Activated CD8-positive, alpha-beta T cell treated with anti-CD3 and anti-CD28 coated beads for 36 hours (primary cell): ENCODE measurements at places on chromosomes 3 and 15. TPM values are rescaled to one million over a fixed set of nuclear protein-coding genes. Genes with fewer than 3 reads are reported as not detected.

- no peaks in the 10 kb centered on the region for H3K4me1 ChIP-seq
- H3K36me3 ChIP-seq, result no peaks in the 10 kb centered on the region
- no peak for DNase-seq
These were observed 36.5 kb downstream of the IGF2BP2 start for GRCh38 chr3:185788292-185788691.

DNA sequence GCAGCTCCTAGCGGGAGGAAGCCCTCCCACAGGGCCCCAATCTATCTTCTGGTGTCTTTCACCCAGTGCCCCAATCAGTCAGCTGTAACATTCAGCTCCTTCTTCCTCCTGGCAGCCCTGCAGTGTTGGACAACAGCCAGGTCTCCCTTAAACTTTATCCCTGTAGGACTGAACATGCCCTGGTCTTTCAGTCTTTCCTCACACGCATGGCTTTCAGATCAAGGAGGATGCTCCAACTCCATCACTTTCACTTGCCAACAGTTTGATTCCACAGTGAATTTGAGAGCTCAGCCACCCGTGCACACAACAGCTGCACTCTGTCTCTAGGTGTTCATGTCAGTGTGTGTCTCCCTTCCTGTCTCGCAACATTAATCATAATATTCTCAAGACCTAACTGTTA, 28.5 kb upstream of the LRRC34 start:
- H3K27ac ChIP-seq, result no peak overlapping the region
- H3K27me3 ChIP-seq, result peaks cover 7% of the 10 kb centered on the region
- no peak for DNase-seq
- no peaks in the 10 kb centered on the region for H3K4me1 ChIP-seq
- no peaks in the 10 kb centered on the region for H3K36me3 ChIP-seq

Gene CCR3
- total RNA-seq, result not detected

GRCh38 chr3:183158551-183159006, 4.0 kb downstream of the LAMP3 start:
- peak; percentile 74 for DNase-seq
- H3K36me3 ChIP-seq, result peaks cover 14% of the 10 kb centered on the region
- H3K4me3 ChIP-seq, result no peak overlapping the region

DNA sequence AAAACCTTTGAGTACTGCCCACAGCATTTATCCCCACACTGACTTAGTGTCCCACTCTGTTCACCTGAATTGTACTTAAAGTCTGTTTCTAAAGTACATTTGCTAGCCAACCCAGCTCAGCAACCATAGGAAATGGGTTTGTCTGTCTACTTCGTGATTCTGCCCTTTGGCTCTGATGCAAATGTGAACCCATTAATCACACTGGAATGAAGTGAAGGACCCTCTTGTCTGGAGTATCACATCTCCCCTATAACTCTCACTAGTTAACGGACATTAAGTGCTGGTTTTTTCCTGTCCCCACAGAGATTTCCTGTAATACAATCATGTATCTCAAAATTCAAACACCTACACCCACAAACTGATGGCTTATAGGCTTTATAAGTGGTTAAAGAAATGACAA, 20.5 kb downstream of the EID1 start:
- H3K27ac ChIP-seq, result no peak overlapping the region
- peaks cover 20% of the 10 kb centered on the region for H3K4me1 ChIP-seq
- H3K4me3 ChIP-seq, result peak overlapping the region; percentile 11
- H3K36me3 ChIP-seq, result no peaks in the 10 kb centered on the region
- peaks cover 24% of the 10 kb centered on the region for H3K27me3 ChIP-seq

Gene CLDN18
- total RNA-seq, result not detected

Gene GOLGA6B
- total RNA-seq, result not detected

Gene RYR3
- not detected for total RNA-seq

DNA sequence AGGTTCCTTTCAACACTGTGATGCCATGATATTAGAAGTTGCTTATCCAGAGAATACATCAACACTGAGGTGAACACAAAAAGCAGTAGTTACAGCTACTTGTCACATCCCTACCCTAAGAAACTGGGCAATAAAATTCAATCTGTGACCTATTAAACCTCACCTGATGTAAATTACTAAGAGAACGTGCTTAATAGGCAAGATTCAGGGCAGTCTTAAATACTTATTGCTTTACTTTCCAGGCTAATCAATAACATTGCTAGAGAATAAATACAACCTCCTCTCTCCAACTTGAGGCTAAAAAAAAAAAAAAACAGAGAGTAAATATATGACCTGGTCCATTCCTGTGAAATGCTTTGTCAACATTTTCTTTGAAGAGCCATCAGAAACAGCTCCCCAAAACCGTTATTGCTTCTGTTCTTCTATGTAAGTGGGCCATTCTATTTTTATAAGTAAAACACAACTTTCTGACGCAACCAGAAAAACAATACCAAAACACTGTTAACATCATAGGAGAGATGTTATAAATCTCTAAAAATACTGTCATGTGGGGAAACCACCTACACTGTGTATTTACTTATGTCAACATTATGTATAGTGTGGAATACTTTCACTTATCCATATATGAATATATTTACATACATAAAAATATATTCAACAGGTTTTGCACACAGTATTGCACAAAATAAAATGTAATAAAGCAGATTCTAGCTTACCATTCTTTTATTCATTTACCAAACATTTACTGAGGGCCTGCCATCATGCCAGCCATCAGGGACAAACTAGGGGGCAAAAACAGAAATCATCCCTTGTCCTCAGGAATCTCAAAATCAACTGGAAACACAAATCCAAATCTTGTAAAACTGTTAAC, 2.7 kb downstream of the NKIRAS1 start:
- peaks cover 27% of the 10 kb centered on the region for H3K36me3 ChIP-seq
- peaks cover 2% of the 10 kb centered on the region for H3K27me3 ChIP-seq
- DNase-seq, result no peak
- peaks cover 26% of the 10 kb centered on the region for H3K4me1 ChIP-seq

Gene GCHFR
- 44.8 TPM for total RNA-seq

Gene AADAC
- not detected for total RNA-seq
